CD4-positive, alpha-beta memory T cell (primary cell): ENCODE measurements at places on chromosomes 3 and 15.
A peak's percentile ranks its signal among the peaks of the same experiment; 100 is the strongest.

GRCh38 chr3:123773681-123774431 is 110.3 kb downstream of the MYLK start:
- no peak for DNase-seq

DNA sequence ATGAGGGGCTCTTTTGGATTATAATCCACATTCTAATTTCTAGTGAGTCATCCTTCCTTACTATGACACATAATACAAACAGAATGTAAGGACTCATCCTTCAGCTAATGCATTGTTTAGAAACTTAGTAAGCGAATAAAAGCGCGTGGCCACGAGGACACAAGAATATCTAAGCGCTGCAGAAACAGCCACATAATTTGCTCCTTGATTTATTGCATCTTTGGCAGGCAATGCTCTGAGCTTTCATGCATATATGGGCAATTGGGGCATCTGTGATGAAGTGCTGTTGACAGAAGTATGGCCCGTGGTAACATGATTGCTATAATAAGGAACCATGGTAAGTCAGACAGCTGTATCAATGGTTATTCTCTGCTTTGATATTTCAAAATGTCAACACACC is 191.3 kb upstream of the ZNF385D start:
- DNase-seq: no peak

- no peak for DNase-seq
These were observed 34.9 kb downstream of the CEP70 start for GRCh38 chr3:138559134-138559533.

- DNase-seq: no peak
These were observed 262.6 kb downstream of the TBC1D5 start for GRCh38 chr3:17479681-17480405.

GRCh38 chr3:8981700-8982099 is 18.4 kb upstream of the RAD18 start:
- no peak for DNase-seq

DNA sequence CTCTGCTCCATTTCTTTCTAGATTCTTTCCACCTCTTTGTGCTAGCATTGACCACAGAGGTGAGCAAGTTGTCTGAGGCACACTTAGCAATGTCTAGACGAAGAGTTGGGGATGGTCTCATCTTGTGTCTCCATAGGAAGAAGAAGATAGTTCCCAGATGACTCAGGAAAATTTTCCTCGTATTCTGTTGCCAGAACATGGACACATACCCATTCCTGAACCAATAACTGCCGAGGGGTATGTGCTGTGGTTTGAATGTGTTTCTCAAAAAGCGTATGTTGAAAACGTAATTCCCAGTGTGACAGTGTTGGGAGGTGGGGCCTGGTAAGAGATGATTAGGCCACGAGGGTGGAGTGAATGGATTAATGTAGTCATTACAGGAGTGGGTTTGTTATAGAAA is 107.5 kb upstream of the GALNT15 start:
- DNase-seq: no peak

DNA sequence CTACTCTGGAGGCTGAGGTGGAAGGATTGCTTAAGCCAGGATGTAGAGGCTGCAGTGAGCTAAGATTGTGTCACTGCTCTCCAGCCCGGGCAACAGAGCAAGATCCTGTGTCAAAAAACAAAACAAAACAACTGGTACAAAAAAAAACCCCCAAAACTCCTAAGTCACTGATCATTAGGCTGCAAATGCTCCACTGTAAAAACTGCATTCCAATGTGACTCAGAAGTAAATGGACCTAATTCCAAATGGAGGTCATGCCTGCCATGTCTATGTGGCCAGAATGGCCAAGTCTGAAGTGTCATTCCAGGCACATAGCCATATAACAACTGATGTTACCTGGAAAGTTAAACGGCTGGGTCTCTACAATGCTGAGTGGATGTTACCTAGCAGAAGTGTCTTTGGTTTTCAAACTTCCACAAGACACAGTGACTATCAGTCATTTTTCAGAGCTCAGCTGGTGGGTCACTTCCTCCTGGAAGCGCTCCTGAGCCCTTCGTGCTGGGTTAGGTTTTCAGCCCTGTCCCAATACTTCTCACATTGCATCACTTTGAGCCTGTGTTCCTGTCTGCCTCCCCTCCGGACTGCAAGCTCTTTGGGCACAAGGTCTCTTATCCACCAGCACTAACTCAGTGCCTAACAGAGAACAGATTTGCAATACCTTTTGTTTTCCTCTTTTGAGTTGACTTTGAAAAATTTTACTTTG is 10.6 kb downstream of the FSTL1 start:
- DNase-seq: no peak

DNA sequence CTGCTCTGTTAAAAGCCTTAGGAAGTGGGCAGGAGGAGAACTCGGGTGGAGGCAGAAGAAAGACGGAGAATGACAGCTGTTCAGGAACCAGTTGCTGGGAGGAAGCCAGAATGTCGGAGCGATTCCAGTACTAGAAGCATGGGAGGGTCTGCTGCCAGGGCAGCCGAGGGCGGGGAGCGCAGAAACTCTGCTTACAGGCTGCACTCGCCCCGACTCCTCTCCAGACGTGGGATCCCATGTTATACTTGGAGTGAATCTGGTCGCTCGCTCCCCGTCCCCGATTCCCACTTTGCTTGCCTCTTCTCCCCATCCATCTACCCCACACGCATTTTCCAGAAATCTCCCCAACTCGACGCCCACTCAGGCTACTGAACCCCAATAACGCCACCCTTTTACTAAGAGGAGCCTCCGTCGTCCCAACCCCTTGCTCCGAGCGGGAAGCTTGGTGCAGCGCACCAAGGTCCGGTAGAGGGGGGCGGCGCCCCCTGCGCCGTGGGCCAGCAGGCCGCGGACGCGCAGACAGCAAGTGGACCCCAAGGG is 665 bp downstream of the GATM start:
- no peak for DNase-seq

DNA sequence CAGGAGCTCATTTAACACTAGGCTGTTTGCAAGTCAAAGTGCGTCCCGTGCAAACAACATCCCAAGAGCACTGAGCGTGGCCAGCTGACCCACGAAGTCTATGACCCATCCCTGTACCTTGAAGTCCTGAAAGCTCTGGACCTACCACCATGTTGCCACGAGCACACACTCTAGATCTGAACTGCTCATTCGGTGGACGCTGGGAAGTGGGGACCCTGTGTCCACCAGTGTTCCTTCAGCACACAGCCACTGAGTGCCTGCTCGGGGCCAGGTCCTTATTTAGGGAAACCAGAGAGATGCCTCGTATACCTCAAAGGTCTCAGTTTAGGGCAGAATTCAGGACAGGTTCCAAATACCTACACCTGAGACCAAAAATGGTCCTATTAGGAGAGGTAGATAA is 236.9 kb downstream of the XXYLT1 start:
- no peak for DNase-seq

DNA sequence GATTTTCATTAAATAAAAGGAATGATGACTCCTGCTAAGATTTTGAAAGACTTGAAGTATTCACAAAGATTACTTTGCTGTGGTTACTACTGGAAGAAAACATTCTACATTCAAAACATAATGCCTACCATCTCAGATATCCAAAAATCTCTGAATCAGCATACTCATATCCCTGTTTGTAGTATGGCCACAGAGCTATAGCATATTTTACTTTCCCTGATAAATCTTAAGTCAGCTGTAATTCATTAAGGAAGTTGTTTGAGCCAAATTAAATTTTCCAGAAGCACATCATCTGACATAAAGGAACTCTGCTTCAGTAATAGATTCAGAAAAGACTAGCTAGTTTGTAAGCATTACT is 942.0 kb downstream of the ROBO1 start:
- DNase-seq: no peak

DNA sequence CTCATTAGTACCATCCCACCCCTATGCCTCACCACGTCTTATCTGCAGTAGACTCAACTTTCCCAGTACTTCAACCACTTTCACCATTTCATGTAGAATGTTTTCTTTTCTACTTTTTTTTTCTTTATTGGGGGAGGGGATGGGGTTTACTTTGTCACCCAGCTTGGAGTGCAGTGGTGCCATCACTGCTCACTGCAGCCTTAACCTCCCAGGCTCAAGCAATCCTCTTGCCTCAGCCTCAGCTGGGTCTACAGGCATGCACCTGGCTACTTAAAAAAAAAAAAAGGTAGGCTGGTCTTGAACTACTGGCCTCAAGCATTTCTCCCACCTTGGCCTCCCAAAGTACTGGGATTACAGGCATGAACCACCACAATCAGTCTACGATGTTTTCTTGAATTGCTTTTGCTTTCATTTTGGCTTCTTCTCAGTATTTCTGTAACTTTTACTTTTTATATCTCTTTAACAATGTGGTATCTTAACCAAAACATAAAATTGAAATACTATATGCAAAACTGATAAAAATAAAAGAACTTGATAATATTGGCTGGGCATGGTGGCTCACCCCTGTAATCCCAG is 44.9 kb upstream of the CHL1 start:
- DNase-seq: no peak

DNA sequence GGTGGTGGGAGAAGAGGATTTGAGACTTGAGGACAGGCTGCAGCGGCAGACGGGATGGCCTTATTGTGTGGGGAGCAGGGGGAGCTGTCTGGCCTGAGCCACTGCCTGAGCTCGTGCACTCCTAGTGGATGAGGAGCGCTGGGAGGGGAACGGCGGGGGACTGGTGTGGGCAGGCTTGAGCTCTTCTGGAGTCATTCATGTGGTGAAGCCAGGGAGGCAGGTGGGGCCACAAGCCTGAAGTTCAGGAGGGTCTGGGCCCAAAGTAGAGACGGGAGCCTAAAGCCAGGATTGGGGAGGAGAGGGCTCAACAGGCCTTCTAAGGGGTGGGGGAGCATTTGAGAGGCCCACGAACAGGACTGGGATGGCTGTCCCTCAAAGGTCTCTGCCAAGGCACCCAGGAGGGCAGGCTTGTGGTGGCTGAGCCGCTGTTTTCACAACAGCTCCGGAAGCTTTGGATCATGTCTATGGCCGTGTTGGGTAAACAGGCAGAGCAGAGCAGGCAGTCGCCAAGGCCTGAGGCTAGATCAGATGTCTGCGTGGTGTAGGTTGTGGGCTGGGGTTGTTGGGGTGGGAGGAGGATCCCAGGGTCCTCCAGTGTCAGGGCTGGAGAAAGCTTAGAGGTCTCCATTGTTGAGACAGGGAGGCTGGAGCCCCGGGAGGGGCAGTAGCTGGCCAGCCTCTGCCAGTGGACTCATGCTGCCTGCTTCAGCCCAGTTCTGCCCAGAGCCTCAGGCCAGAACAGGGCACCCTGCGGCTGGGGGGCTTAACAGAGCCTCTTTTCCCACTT is 8.2 kb downstream of the PRKCD start:
- DNase-seq: no peak

DNA sequence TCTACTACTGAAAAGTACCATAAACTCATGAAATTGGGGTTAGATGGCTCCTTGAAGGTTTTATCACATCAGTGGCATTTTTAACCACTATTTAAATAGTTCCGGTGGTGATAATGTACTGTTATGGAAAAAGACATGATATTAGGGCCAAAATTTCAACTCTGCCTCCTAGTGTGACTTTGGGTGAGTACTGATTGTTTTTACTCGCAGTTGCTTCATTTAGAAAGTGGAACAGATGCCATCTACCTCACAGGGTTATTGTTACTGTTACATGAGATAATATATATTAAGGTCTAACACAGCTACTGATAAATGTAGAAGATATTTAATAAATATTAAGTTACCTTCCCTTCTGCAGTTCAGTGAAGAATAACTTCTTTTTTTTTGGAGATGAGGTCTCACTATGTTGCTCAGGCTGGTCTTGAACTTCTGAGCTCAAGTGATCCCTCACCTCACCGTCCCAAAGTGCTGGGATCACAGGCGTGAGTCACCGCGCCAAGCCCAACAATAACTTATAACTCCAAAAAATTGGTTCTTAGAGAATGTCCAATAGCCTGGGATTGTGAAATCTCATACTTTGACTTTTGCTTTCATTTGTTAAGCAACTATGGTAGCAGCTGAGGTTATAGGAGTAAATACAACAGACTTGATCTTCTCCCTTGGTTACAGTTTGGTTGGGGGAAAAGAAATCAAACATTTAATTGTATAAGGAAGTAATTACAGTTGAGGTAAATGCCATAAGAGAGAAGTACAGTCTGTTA is 48.3 kb downstream of the MEF2A start:
- no peak for DNase-seq

DNA sequence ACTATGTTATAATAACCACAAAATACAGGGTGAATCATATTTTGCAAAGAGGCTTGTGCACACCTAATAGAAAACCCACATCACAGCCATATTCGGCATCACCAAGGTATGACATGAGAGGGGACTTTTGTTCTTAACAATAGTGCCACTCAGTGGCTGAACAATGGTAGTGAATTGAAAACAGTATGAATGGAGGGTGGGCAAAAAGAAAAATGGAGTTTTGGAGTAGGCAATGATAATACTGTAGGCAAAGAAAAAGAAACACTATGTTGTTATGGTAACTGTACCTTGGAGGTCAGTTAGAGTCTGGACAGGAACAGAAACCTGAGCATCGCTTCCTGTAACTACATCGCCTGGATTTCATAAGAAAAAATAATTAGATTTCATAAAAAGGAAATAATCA is 348.6 kb downstream of the PLCL2 start:
- DNase-seq: peak; percentile 68

- DNase-seq: no peak
These were observed 24.8 kb upstream of the NOX5 start for GRCh38 chr15:68989541-68990230.

DNA sequence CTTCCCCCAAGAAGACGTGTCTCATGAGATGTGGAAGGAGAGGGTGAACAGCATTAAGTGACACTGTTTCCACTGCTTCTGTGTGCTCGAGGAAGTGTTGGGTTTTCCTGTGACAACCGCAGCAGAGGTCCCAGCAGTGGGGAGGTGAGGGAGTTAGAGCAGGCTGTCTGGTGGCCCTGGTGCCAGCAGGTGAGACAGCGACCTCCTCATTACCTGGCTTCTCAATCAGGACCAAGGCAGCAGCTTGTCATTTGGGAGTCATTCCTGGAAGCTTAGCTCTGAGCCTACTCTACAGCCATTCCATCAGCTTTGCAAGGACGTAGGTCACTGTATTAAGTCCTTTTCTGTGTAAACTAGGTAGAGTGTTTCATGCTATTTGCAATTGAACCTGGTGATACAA is 63.3 kb upstream of the RGMA start:
- DNase-seq: peak; percentile 60

DNA sequence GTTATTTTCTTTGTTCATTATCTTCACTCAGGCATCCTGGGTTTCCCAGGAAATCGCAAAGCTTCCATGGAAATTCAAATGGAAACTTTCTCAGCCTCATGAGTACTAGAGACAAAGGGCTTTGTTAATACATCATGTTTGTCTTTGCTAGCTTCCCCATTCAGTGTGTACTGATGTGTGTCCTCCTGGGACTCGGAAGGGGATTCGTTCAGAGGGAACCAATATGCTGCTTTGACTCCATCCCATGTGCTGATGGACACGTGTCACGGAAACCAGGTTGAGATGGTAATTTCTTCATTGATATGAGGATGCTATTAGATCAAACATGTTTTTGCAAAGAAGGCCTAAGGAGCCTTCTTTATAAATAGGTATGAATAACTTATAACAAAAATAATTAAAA is 87.0 kb upstream of the KCNAB1 start:
- no peak for DNase-seq

DNA sequence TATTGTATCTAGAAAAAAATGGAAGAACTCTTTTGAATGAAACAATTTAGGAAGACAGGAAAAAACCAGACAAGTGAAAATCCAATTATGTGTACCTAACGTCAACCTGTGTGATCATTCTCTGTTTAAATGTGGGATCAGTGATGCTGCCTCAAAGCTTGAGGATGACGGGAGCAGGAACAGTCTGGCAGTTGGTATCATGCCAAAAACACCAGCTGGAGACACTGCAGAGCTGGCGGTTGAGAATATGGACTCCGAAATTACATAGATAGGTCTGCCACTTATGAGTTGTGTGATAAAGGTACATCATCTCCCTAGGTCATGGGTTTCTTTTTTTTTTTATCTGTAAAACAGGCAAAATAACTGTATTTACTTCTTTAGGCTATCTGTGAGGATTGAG is 480.5 kb downstream of the CNTN4 start:
- DNase-seq: no peak
